ENCODE measurements at places on chromosomes 1 and 21.

DNA sequence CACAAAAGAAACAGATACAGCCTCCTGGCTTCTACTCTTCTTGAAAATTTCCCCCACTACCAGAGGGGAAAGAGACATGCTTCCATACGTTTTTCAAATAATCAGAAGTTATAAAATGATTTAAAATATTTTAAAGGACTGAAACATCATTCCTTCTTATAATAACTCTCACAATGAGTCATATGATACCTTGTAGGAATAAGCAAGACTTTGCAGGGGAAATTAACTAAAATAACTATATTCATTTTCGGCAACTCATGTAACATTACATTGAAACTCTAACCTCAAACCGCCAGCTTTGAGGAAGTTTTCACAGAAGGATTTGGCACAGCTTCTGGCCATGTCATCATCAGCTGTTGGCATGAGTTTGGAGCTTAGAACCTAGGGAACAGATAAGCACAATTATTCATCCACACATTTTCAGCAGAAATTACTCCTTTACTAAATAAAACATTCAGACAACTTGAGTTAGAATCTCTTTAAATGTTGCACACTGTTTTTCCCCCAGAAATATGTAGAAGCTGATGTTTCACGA lies 85.9 kb downstream of the USP24 start:
- DNase-seq: peak; percentile 63

- DNase-seq: no peak
These were observed 286 bp downstream of the ODR4 start for GRCh38 chr1:186375929-186376319.

DNA sequence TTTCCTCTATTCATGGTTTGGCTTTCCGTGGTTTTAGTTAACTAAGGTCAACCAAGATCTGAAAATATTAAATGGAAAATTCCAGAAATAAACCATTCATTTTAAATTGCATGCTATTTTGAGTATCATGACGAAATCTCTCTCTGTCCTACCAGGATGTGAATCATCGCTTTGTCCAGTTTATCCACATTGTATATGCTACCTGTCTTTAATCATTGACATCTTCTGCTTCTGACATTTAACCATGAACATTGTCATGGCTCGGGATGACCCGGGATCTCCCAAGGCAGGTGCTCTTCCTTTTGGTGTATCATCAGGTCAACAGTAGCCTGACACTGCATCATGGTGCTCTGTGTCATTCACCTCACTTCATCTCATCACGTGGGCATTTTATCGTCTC lies 125.5 kb upstream of the HNRNPU start:
- DNase-seq: peak; percentile 82

DNA sequence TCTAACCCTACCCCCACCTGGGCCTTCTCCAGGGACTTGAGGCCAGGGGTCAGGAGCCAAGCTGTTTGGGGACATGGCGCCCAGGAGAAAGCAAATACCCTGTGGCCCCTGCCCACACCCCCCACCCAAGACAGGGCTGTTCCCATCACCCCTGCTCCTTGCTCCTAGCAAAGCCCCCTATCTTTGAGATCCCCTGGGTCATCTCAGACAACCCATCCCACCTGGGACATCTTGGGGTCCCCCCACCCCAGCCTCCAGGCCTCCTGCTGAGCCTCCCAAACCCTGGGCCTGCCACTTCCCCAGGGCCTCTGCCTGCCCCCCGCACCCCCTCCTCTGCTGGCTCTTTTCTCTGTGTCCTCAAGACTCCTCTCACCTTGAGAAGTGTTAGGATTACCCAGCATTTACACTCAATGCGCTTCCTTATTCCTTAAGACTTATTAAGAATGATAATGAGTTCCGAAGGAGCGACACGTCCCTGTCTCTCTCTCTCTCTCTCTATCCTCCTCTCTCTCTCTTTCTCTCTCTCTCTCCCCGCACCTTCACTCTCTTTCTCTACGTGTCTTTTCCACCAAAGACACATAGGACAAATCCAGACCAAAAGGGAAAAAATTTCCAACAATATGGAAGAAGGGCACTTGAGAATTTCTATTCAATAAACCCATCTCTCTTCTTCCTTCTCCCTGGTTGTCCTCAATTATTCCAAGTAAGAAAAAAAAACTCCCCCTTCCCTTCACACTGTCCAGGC lies 7.2 kb downstream of the CASZ1 start:
- DNase-seq: no peak

DNA sequence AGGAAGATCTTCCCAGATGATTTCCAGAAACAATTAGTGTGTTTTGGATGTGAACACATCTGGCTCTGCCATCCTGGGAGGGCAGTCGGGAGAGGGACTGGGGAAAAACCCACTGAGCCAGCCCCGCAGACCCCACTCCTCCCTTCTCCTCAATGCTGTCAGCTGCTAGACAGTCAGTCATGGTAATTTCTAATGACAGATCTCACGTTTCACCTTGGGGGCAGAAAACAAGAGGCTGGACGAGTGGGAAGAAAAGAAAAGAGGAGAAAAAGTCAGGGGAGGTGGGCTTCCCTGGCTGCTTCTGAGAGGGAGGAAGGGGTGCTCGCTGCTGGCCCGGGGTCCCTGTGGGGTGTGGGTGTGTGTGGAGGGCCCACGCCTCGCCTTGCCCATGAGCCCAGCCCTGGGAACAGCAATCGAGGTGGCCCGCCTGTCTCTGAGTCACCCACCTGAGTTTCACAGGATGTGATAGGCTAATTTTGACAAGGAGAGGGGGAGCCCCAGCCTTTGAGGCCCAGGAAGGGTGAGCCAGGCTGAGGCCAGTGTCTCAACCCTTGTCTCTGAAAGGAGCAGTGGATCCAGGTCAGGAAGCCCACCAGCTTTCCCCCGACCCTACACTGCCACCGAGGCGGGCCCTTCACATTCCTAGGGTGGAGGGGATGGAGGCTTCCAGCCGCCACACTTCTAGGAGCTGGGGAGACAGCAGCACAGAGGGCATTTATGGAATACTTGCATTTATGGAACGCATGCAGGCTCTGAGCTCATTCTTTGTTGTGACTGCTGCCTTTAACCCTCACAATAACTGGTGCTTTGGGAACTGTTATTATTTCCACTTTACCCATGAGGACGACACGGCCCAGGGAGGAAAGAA lies 49.1 kb upstream of the IFNLR1 start:
- no peak for DNase-seq

- DNase-seq: no peak
These were observed 98.5 kb upstream of the POGK start for GRCh38 chr1:166740668-166741276.

- DNase-seq: no peak
These were observed 29.6 kb downstream of the PRSS38 start for GRCh38 chr1:227845147-227845458.

DNA sequence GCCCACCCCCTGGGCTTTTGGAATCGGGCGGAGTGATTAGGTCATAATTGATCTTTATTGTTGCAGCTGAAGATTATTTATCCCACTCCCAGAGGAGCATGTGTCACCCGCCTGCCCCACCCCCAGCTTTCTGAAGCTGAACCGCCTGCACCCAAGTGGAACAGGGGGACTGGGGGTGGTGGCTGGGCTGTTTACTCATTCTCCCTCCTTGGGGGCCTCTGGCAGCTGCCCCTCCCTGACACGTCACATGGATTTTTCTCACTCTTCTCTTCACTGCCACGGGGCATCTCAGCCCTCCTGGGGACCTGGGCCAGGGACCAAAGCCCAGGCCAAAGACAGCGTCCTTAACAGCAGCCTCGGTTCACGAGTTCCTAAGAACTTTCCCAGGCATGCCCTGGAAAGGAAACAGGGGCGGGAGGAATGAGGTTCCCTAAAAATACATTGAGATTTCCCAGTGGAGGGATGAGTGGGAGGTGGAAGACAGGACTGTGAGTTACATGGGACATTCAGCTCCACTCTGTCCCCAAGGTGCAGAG lies 31.6 kb upstream of the SOX13 start:
- DNase-seq: no peak

- peak; percentile 74 for DNase-seq
These were observed 7.8 kb upstream of the LAD1 start for GRCh38 chr1:201406831-201407406.

DNA sequence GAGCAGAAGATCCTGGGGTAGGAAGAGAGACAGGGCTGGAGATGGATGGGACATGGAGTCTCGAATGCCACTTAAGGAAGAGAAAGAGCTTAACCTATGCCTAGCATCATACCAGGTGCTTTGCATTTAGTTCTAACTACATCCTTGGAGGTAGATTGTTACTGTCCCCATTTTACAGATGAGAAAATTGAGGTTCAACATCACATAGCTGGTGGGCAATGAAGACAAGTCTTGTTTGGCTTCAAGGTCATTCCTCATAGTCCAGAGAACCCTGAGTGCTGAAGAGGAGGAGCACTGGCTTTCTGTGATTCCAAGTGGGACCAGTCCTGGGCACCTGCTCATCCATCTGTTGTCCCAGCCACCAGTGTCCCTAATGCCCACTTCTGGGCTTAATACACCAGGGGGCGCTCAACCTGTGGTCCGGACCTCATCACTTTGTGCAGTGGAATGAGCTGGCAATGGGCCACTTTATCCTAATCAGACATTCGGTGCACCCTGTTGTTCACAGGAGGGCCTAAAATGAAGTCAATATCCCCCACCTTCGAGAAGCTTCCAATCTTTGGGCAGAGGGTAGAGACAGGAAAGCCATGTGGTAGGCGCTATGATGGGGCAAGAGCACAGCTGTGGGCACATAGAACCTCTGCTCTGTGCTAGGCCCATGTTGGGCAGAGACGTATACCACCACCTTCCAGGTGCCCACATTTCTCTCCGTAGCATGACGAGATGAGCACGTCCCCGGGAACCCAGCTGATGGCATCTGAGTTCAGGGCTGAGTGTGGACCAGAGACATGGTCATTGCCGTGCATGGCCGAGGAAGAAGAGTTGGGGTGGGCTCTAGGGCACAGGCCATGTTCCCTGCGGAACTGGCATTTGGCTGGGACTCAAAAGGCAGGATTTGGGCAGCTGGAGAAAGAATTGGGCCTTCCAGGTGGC lies 9.2 kb downstream of the RPS6KA1 start:
- peak; percentile 37 for DNase-seq

GRCh38 chr21:23986214-23986613 lies 1621.1 kb downstream of the MRPL39 start:
- no peak for DNase-seq

- peak; percentile 40 for DNase-seq
These were observed 47.1 kb downstream of the LEPR start for GRCh38 chr1:65467536-65467935.

DNA sequence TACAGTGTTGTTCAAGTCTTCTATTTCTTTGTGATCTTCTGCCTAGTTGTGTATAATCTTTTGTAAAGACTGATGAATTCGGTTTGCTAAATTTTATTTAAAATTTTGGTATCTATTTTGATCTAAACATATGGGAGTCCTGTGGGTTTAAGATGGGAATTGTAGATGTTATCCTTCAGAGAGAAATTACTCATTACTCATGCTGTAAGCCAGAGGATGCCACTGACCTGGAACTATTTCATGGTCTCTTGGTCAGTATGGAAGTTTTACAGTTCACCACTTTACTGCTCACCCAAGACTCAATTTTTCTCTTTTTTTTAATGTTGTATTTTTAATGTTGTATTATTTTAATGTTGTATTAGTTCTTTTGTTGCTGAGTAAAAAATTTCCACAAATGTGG lies 138.6 kb upstream of the B3GALT2 start:
- DNase-seq: peak; percentile 51

GRCh38 chr1:9066945-9067807 lies 2.3 kb downstream of the SLC2A5 start:
- no peak for DNase-seq

DNA sequence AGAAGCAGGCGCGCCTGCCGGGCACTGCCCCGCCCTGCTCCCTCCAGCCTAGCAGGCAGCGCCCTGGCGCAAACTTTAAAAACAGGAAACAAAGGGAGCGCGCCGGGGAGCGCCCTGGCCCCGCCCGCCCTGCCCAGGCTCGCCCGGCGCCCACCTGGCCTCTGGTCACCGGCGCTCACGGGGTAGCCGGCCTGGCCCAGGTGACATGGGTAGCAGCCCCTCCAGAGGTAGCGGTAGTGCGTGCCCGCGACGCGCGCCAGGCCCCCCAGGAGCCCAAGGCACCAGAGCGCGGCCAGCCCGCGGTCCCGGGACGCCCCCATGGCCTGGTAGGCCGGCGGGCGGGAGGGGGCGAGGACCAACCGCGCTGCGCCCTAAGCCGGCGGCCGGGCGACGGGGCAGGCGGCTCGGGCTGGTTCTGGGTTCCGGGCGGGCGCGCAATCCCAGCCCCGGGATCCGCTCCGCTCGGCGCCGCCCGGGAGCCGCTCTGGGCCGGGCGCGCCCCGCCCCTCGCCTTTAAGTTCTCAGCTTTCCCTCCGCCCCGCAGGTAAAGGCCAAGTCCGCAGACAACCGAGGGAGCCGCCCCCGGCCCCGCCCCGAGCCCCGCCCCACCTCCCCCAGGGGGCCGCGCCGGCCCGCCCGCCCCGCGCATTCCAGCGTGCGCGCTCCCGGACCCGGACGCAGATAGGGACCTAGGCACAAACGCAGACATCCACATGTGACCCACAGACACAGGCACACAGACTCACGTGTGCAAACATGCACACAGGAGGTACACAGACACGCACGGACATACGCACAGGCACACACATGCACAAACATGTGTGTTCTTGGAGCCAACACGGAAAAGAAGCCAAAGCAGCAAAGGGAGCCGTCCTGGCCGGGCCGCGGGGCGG lies 76.7 kb downstream of the ARHGEF16 start:
- peak; percentile 38 for DNase-seq

DNA sequence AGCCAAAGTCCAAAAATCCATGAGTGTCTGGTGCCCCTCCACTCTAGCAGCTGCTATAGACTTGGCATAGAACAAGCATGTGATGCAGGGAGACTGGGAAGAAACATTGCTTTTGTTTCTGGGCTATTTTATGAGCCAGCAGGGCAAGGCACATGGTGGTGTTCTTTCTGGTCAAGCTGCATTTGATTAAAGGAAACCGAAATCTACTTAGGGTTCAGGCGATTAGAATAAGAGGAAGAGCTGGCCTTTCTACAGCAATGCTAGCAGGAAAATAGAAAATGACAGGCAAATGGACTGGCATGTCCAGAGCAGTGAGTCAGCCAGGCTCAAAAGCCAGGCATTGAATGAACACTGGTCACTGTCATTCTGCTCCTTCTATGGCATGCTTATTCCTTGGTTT lies 28.5 kb upstream of the ARHGAP29 start:
- peak; percentile 58 for DNase-seq
